Kidney (tissue), 22 donors: ENCODE measurements at places on chromosomes 5 and 9.

DNA sequence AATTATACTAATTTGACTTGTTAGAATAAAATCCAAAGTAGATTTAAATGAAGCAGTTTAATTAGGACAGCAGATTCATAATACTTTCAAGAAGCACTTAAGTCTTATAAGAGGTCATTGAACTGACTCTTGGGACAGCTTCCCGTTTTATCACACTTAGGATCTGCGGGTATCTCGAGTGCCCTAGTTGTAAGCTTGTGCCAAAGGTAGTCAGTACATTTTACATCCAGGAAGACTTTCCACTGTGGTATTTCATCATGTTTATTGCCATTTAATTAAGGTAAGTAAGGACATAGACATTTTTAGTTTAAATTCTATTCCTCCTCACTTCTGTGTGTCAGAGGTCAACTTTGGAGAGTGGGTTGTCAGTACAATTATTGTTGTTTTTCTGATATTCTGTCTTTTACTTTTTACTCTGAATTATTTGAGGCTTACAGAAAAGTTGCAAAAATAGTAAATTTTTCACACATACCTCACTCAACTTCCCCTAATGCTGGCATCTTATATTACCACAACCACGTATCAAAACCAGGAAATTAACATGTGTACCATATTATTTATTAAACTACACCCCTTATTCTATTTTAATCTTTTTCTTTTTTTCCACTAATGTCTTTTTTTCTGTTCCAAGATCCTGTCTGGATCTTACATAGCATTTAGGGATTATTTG lies 7.5 kb upstream of the ZNF367 start:
- no peak overlapping the region for H3K4me3 ChIP-seq
- H3K36me3 ChIP-seq = no peaks in the 10 kb centered on the region
- no peak for DNase-seq
- H3K4me1 ChIP-seq = peaks cover 7% of the 10 kb centered on the region
- no peak overlapping the region for H3K27ac ChIP-seq

GRCh38 chr5:150119421-150120061 lies 33.2 kb upstream of the CSF1R start:
- no peaks in the 10 kb centered on the region for H3K36me3 ChIP-seq
- no peaks in the 10 kb centered on the region for H3K4me1 ChIP-seq
- no peak overlapping the region for H3K4me3 ChIP-seq
- no peak overlapping the region for H3K27ac ChIP-seq

- no peak overlapping the region for H3K4me3 ChIP-seq
- H3K4me1 ChIP-seq = peaks cover 2% of the 10 kb centered on the region
- DNase-seq = peak; percentile 49
- H3K27ac ChIP-seq = no peak overlapping the region
- H3K36me3 ChIP-seq = no peaks in the 10 kb centered on the region
Observed at GRCh38 chr9:94014066-94014654, 59.0 kb upstream of the BARX1 start.

- H3K4me3 ChIP-seq = no peak overlapping the region
- no peaks in the 10 kb centered on the region for H3K27me3 ChIP-seq
- no peaks in the 10 kb centered on the region for H3K4me1 ChIP-seq
- H3K27ac ChIP-seq = no peak overlapping the region
Observed at GRCh38 chr9:136729144-136729543, 13.6 kb downstream of the LCN10 start.

DNA sequence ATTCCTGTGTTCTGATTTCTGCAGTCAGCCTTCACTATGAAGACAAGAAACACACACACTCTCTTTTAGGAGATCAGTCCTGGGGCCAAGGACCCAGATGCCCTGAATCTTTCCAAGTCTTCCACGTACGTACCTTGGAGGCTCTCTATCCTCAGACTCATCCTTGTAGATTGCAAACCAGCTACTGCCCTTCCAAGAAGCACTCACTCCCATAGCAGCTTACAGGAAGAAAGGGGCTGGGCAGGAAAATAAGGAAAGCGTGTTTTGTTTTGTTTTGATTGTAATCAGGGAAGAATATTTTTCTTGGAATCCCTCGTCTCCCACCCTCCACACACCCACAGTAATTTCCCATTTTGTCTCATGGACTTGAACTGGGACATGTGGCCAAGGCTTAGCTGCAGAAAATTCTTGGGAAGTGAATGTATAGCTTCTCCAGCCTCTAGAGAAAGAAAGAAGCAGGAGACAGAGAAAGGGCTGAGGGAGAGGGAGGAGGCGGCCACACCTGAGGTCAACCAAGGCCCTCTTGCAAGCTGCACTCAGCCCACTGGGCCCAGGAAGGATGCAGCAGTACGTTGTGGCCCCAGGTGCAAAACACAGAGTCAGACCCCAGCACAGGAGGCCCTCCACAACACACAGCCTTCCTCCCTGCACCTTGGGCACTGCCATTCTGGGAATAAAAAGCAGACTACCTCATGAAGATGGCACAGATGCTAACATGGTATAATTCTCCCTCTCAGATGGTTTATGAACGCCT lies 29.9 kb downstream of the IRX2 start:
- no peak for DNase-seq
- no peaks in the 10 kb centered on the region for H3K36me3 ChIP-seq
- no peak overlapping the region for H3K27ac ChIP-seq

GRCh38 chr5:37945446-37945845 lies 105.6 kb upstream of the GDNF start:
- H3K4me3 ChIP-seq = no peak overlapping the region
- DNase-seq = no peak
- H3K36me3 ChIP-seq = no peaks in the 10 kb centered on the region
- H3K27me3 ChIP-seq = no peaks in the 10 kb centered on the region
- H3K27ac ChIP-seq = no peak overlapping the region
- no peaks in the 10 kb centered on the region for H3K4me1 ChIP-seq

DNA sequence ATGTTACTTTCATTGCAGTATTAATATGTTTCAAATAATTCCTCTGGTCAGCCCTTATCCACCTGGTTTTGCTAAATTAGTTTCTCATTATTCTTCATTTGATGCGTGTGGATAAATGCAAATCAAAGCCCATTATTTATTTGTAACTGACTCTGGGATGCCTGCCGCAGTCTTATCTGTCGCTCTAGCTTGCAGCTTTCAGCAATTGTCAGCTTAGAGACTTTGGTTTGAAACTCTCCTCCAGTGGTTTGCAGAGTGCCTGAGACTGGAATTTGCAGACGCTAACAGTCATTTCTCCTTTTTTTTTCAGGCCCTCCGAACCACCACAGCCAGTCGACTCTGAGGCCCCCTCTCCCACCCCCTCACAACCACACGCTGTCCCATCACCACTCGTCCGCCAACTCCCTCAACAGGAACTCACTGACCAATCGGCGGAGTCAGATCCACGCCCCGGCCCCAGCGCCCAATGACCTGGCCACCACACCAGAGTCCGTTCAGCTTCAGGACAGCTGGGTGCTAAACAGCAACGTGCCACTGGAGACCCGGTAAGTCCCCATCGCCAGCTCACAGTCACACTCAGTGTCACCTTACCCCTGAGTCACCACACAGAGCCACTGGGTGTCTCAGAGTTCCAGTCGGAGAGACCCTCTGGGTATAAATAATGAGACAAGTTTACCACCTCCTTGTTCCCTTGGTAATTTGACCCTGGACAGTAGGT lies 339.0 kb upstream of the WWC1 start:
- H3K27ac ChIP-seq = no peak overlapping the region
- DNase-seq = peak; percentile 66
- H3K36me3 ChIP-seq = no peaks in the 10 kb centered on the region
- H3K4me3 ChIP-seq = no peak overlapping the region
- no peaks in the 10 kb centered on the region for H3K4me1 ChIP-seq

GRCh38 chr5:43425983-43426382 lies 13.8 kb upstream of the CCL28 start:
- no peak overlapping the region for H3K27ac ChIP-seq
- no peaks in the 10 kb centered on the region for H3K36me3 ChIP-seq
- peaks cover 4% of the 10 kb centered on the region for H3K4me1 ChIP-seq
- H3K4me3 ChIP-seq = no peak overlapping the region

DNA sequence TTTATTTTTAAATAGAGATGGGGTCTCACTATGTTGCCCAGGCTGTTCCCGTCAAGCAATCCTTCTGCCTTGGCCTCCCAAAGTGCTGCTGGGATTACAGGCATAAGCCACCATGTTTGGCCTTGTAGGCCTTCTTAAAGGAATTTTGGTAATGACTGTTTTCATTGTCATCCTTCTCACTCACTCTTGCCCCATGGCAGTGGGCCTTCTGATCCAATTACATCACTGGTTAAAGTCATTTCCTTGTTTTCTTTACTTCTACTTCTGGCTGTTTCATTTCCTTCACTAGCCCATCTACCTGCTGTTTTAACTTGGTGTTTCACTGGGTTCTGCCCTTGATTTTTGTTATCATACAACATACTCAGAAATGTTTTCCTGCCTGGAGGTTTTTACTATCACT lies 20.1 kb upstream of the NIM1K start:
- no peaks in the 10 kb centered on the region for H3K4me1 ChIP-seq
- no peak overlapping the region for H3K4me3 ChIP-seq
- DNase-seq = no peak
- no peaks in the 10 kb centered on the region for H3K27me3 ChIP-seq

- H3K36me3 ChIP-seq = no peaks in the 10 kb centered on the region
- DNase-seq = no peak
- no peaks in the 10 kb centered on the region for H3K4me1 ChIP-seq
- H3K4me3 ChIP-seq = no peak overlapping the region
- H3K27ac ChIP-seq = no peak overlapping the region
- H3K27me3 ChIP-seq = no peaks in the 10 kb centered on the region
Observed at GRCh38 chr5:116881921-116882531, 307.4 kb upstream of the SEMA6A start.

- H3K4me1 ChIP-seq = no peaks in the 10 kb centered on the region
- no peaks in the 10 kb centered on the region for H3K27me3 ChIP-seq
- no peak overlapping the region for H3K4me3 ChIP-seq
- no peak overlapping the region for H3K27ac ChIP-seq
Observed at GRCh38 chr5:174454464-174454863, 269.9 kb upstream of the MSX2 start.

GRCh38 chr5:44774279-44774880 lies 34.4 kb upstream of the MRPS30 start:
- H3K27ac ChIP-seq = no peak overlapping the region
- H3K4me1 ChIP-seq = no peaks in the 10 kb centered on the region
- no peaks in the 10 kb centered on the region for H3K27me3 ChIP-seq
- no peaks in the 10 kb centered on the region for H3K36me3 ChIP-seq
- no peak overlapping the region for H3K4me3 ChIP-seq

- no peak overlapping the region for H3K4me3 ChIP-seq
- no peak overlapping the region for H3K27ac ChIP-seq
- H3K36me3 ChIP-seq = no peaks in the 10 kb centered on the region
- no peak for DNase-seq
Observed at GRCh38 chr9:102456562-102456961, 538.6 kb upstream of the CYLC2 start.

DNA sequence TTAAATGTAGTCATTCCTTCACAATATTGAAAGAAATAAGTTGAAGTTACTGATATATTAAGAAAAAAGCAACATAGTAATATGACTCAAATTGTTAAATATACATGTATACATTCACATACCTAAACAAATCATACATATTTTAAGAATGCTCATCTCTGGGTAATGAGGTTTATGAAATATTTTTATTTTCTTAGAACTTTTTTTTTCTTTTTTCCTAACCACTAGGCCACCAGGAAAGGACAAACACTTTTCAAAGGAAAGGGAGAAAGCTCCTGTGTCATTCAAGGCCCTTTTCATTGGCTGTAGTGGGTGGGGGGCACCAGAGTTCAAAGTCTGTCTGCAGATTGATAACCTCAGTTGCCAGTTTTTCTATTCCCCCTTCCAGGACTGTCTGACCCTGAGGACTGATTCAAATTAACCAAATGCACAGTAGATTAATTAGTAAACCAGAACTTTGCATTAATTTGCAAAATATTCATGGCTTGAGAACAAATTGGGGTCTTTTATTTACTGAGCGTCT lies 72.9 kb upstream of the NIPAL4 start:
- H3K4me3 ChIP-seq = no peak overlapping the region
- H3K27me3 ChIP-seq = no peaks in the 10 kb centered on the region
- H3K4me1 ChIP-seq = no peaks in the 10 kb centered on the region
- no peak for DNase-seq
- peaks cover 52% of the 10 kb centered on the region for H3K36me3 ChIP-seq

GRCh38 chr5:28855626-28856025 lies 1817.2 kb upstream of the CDH9 start:
- no peaks in the 10 kb centered on the region for H3K4me1 ChIP-seq
- no peaks in the 10 kb centered on the region for H3K27me3 ChIP-seq
- no peak for DNase-seq
- no peaks in the 10 kb centered on the region for H3K36me3 ChIP-seq

DNA sequence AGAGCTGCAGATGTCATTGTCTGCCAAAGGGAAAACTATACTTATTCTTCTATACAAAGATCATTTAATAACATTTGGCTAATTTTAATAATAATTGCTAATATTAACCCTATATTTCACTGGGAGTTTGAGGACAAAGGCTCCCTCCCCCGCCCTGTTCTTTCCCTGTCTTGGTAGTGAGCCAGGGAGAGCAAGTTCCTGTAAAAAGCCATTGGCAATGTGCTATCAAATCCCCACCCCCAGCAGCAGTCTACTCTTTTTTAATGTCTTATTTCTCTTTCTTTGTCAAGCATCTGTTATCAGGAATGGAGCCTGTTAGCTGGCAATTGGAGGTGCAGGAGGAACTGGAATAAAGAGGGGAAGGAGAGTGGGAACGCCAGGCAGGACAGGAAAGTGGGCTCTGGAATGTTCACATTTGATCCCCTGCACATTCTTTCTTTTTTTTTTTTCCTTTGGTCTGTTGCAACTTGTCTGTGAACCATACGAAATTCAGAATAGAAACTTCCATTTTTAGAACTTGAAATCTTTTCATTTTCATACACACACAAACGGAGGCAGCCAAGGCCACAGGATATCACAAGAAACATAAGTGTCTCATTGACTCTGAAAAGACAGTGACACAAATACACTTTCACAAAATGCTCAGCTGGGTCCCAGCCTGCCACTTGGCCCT lies 664.8 kb upstream of the ZNF608 start:
- H3K27ac ChIP-seq = peak overlapping the region; percentile 71
- DNase-seq = peak; percentile 77
- no peaks in the 10 kb centered on the region for H3K36me3 ChIP-seq
- H3K4me1 ChIP-seq = peaks cover 22% of the 10 kb centered on the region

DNA sequence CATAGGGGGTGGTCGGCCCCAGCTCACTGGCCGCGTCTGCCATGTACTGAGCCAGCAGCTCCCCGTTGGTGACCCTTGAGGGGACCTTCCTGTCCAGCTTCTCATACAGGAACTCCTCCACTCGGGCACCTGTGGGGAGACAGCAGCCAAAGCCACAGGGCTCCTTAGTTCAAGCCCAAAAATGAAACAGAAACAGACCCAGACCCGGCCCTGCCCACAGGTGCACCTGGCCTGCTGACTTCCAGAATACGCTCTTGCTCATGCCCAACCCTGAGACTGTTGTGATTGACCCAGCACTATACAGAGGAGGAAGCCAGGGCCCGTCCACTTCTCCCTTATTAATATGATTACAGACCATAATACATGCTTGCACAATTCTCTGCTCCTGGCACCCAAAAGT lies 7.0 kb downstream of the SH3GLB2 start:
- H3K27me3 ChIP-seq = no peaks in the 10 kb centered on the region
- H3K4me3 ChIP-seq = no peak overlapping the region
- H3K27ac ChIP-seq = no peak overlapping the region

- H3K27me3 ChIP-seq = no peaks in the 10 kb centered on the region
- no peaks in the 10 kb centered on the region for H3K4me1 ChIP-seq
- no peak for DNase-seq
- no peak overlapping the region for H3K27ac ChIP-seq
Observed at GRCh38 chr5:20972419-20972925, 984.5 kb upstream of the CDH18 start.
